Cerebellar cortex (tissue), 1 donor: ENCODE measurements at places on chromosomes 5 and 9.

- DNase-seq: no peak
These were observed 1409.7 kb upstream of the CDH18 start for GRCh38 chr5:21397693-21398092.

DNA sequence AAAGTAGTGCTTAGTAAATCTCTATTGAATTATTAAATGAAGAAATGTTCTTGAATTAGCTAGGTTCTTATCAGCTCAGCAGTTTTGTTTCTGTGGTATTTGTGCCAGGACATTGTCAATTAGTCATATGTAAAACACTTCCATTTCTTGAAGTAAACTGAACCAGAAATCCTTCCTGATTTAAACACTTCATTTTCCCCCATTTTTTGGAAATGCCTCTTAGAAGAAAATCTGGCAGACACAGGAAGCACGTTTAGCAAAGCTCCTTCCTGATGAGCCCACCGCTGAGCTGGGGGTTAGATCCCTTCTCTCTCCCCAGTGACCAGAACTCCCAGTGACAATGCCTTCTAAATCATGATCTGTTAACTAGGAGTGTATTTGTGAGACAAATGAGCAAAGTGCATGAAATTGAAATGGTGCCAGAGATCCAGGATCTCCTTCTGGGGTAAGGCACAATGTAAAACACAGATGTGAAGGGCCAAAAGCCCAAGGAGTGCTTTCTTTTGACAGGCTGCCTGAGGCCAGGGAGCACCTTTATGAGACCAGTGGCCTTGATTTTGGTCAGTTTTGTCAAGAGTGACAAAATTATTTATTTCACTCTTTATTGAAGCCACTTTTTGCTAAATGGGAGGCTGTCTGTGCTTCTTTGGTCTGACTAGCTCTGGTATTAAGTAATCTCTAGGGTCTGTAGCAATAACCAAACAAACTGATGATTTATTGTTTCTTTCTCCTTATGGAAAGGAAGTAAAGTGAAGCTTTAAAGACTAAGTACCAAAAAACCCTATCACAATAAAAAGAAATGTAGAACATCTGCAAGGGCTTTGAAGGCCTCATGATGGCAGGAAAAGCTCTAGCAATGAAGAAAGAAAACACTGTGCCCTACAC is 25.5 kb upstream of the RUSC2 start:
- no peak for DNase-seq

- DNase-seq: no peak
These were observed 86.3 kb upstream of the IER5L start for GRCh38 chr9:129264388-129264787.

DNA sequence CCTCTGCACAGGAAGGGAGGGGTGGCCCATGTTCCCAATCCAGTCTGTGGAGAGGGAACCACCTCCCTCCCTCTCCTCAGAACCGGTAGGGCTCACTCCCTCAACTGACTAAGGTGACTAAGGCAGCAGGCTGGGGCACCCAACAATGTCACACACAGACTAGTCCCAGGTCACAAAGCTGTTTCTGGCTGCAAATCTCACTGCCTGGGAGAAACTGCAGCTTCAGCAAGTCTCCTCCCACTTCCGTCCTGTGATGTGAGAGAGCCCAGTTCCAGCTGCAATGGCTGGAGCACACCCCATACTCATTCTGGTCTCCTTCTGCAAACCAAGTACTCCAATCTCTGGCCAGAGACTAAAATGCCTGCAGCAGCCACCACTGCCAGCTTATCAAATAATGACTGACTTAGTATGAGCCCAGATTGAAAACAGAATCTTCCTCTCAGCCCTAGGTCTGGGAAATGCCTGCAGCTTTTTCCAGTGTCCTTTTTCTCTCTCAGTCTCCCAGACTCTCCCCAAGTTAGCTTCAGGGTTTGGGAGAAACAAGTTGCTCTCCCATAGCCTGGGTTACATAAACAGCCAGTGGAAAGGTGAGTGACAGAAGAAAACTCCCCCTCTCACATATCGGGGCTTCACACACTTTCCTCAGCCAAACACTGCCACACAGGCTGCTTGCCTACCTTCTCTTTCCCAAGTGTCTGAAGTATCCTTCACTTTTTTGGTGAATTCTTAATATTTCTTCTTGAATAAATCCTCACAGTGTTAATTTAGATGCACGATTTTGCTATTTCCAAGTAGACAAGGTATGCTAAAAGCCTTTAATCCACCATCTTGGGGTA is 247.4 kb upstream of the RASA1 start:
- no peak for DNase-seq

GRCh38 chr9:28762167-28762566 is 1188.9 kb upstream of the C9orf72 start:
- no peak for DNase-seq

DNA sequence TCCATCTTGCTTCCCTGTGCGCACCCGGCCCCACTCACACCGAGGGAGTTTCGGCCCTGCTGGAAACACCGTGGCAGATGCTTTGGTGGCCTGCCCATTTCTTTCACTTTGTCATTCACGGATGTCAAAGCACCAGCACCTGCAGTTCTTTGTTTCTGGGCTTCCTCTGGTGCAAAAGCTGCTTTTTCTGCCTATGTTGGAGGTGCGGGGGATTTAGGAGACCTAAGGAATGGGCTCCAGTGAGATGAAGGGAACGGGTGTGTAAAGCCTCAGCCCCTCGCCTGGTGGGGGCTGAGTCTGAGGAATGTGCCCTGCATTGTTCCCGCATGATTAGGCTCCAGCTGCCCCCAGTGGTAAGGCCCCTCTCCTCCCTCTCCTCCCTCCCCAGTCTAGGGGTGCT is 62.3 kb downstream of the THBS4 start:
- DNase-seq: no peak
